ENCODE measurements at places on chromosomes 7 and 10.

DNA sequence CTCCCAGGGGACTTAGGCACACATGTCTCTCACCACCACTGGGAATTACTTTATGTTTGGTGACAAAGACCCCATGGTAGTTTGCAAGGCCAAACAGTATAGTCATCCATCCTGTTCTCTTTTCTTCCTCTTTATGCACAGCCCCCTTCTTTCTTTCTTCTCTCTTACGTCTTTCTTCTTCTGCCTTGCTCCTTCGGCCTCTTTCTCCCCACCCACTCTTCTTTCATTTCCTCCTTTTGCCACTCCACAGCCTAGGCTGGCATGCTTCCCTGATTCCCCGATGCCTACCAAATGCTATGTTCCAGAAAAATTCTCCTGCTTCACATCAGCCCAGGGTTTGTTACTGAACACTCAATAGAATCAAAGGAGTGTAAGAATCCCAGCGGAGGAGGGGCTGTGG is 62.4 kb upstream of the MKLN1 start:
- no peak for DNase-seq

- DNase-seq: peak; percentile 98
Observed at GRCh38 chr10:80158598-80159127, 26.1 kb downstream of the PLAC9 start.

DNA sequence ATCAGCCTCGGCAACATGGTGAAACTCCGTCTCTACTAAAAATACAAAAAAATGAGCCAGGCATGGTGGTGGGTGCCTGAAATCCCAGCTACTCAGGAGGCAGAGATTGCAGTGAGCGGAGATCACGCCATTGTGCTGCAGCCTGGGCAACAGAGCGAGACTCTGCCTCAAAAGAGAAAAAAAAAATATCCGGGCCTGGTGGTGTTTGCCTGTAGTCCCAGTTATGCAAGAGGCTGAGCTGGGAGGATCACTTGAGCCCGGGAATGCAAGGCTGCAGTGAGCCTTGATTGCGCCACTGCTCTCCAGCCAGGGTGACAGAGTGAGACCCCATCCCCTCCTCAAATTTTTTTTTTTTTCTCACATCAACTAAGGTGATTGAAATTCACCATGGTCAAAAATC is 42.8 kb downstream of the CDC123 start:
- no peak for DNase-seq

- no peak for DNase-seq
Observed at GRCh38 chr7:153017223-153017622, 257.7 kb downstream of the ACTR3B start.

DNA sequence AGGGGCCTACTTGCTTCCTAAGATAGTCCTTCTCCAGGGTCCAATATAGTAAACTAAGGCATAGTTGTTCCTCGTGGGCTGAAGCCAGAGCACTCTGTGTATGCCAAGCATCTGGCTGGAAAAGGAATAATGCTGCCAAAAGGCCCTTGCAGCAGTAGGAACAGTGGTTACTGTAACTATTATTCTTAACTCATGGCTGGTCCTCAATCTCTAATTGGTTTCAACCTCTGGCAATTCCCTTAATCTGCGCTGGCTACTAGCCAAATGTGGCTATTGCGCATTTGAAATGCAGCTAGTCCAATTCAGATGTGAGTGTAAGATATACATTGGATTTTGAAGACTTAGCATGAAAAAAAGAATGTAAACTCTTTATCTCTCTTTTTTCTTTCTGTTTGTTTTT is 27.8 kb upstream of the LBX1 start:
- no peak for DNase-seq

DNA sequence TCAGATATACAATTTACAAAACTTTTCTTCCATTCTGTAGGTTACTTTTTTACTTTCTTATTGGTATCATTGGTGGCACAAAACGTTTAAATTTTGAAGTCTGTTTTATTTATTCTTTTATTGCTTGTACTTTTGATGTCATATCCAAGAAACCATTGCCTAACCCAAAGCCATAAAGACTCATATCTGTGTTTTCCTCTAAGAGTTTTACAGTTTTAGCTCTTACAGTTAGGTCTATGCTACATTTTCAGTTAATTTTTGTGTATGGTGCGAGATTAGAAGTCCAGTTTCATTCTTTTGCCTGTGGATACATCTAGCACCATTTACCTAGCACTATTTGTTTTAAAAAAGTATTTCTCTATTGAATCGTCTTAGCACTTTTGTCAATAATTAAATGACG is 53.7 kb downstream of the BLNK start:
- DNase-seq: no peak

GRCh38 chr7:133023370-133024071 is 58.4 kb downstream of the CHCHD3 start:
- DNase-seq: no peak

GRCh38 chr7:22389892-22390291 is 32.9 kb upstream of the RAPGEF5 start:
- no peak for DNase-seq

DNA sequence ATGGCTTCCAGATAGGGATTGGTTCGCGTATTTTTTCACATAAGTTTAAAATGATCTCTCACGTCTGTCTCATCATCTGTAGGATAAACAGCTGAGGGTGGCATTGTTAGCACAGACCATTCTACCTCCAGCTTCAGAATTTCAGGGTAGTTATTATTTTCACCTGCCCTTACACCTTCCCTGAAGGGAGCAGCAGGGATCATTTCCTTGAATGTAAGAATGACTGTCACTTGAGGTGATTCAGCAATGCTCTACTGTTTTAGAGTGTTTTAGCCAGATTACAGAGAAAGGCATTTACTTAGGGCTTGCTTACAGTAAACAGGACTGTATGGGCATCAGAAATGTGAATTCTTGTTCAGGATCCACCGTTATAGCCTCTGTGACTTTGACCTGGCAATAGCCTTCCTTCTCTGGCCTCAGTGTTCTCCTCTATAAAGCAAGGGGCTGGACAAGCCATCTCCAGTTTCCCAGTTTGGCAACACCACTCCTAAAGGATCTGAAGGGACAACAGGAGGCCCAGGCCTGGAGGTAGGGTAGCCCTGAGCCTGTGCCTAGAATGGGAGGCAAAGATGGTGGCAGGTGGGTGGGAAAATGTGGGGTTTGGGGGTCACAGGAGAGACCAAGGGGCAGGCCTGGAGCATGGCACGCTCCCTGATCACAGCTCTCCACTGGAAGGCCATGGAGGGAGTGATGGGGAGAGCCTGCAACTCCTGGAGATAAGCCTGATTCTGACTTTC is 1.2 kb upstream of the IGFBP1 start:
- DNase-seq: no peak

GRCh38 chr10:116587878-116588591 is 2.7 kb upstream of the PNLIPRP1 start:
- DNase-seq: no peak

GRCh38 chr7:19139706-19140327 is 5.4 kb downstream of the FERD3L start:
- no peak for DNase-seq

GRCh38 chr7:48102530-48102929 is 13.5 kb downstream of the UPP1 start:
- DNase-seq: no peak

GRCh38 chr10:98332623-98333269 is 64.8 kb upstream of the LOXL4 start:
- DNase-seq: peak; percentile 40

GRCh38 chr7:12423355-12423996 is 19.8 kb upstream of the VWDE start:
- DNase-seq: no peak

DNA sequence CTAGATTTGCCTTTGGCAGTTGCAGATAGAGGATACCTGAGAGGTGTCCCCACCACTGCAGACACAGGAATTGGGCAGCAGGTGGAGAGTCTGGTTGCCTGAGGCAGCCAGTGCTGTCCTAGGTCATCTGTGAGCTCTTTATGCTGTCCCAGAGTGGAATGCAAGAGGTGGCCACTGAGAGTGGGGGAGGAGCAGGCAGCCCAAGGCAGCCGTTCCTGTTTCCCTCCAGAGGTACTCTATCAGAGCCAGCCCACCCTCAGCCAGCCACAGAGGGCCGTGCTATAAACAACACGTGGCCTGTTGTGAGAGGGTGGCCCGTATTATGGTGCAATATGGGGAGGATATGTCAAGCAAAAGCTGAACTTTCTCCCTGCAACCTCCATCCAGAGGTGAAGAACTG is 8.5 kb downstream of the LRRC18 start:
- DNase-seq: no peak

DNA sequence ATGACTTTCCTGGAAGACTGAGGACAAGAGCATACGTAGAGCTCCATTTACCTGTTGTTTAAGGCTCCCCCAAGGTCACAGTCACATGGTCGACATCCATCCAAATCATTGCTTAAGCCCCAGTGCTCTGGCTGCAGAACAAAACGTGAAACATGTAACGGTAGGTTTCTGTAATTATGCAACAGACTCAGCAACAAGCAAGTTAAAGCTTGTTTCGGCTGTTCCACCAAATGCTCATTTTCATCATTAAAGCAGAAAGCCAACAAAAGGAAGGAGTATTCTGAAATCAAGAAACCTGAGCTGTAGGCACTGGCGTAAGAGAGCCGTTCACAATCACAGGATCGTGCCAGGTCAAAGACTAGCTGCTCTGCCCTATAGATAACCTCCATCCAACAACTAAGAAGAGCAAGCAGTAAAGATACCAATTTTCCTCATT is 30.0 kb downstream of the LAMB1 start:
- no peak for DNase-seq

DNA sequence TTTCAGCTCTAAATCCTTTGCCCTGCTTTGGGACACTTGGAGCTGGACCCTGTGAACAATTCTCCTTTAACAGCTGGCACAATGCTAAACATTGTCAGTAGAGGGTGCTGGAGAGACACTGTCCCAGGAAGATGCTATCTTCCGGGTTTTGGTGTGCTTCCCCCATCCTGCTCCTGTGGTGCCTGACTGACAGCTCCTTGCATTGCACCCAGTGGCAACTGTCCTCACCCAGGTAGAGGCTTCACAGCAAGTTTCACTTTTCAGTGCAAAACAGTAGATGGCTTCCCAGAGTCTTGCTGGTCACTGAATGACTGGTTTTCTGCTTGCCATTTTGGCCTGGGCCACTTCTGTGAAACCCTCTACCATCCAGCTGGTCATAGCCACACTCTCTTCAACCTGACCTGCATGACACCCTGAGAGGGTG is 77.3 kb downstream of the CDC14C start:
- no peak for DNase-seq

DNA sequence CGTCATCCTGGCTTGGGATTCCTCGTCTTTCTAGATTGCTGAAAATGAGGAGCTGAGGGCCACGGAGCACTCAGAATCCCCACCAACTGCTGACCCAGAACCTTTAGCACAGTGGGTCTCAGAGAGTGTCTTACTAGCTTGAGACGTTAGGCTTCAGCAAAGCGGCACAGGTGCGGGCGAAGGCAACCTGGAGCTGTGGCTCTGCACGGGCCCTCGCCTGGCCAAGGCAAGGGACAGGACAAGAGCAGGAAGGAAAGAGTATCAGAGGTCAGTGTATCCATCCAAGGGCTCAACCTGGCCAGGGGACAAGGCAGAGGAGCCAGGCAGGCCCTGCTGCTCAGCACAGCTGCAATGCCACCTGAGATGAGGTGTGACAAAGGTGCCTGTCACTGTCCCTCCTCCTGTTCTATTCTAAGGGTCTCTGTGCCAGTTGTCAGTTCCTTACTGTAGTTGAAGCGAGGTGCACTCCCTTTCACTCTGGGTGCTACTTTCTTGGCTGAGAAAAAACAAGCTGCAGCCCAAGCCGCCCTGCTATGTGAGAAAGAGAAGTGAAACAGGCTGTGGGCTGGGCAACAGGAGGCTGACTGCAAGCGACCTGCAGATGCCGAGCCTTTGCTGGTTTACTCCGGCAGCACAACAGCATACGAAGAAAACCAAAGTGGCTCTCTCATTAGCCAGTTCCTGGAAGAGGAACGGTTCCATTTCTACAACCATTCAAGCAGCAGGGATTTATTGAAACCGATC is 33.3 kb upstream of the KDM7A start:
- DNase-seq: no peak

- DNase-seq: no peak
Observed at GRCh38 chr10:72426986-72427385, 72.3 kb upstream of the DNAJB12 start.

- peak; percentile 18 for DNase-seq
Observed at GRCh38 chr10:80596391-80597257, 58.9 kb downstream of the SH2D4B start.

- no peak for DNase-seq
Observed at GRCh38 chr10:82472406-82473335, 597.7 kb downstream of the NRG3 start.

- no peak for DNase-seq
Observed at GRCh38 chr10:114281461-114281860, 42.4 kb downstream of the VWA2 start.

DNA sequence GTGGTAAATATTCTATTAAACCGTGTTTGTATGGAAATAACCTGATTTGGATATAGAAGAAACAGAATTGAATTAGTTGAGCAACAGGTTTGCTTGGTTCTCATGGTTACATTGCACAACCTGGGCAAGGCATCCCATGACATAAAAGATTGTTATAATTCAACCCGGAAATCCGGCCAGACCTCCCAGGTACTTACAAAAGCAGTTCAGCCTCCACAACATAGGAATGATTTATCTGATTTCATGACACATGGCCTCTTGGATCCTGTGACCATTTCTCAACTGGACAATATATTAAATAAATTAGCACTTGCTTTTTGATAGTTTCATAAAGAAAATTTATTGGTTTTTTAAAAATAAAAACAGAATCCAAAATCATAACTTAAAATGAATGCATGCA is 55.1 kb upstream of the PTPN12 start:
- no peak for DNase-seq

DNA sequence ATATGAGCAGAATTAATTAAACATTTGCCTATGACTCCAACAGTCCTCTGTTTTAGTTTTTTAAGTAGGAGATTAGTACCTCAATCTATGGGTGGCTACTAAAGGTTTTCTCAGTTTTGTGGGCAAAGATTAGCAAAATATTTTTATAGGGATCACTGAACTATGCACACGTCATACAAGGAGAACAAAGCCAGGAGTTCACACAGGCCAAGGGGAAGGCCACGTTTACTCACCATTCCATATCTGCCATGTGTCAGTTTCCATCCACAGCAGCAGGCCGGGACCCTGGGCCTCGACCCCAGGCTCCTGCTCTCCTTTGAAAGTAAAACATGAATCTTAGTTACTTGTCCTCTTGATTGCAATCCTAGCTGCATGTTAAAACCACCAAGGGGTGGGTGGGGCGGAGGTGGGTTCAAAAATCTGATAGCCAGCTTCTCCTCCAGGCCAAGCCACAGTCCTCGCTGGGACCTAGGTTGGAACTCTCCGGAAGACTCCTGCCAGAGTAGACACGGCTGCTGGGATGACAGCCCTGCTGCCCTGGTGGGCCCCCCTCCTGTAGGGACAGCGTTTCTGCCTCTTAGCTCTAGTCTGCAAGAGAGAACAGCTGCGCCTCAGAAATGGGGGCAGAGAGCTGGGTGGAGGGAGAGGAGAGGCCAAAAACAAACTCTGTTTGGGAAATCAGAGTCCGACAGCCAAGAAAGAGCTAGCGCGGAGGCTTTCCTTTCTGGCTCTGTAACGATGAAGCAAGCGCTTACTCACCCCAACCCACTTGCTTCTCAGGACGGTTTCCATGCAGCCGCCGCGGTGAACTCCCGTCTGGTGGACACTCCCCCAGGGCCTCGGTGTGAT is 35.6 kb downstream of the PITRM1 start:
- no peak for DNase-seq

All from HFFc6 (cell line).